Right renal cortex interstitium (tissue), 3 donors: ENCODE measurements at places on chromosomes 12 and 14.

GRCh38 chr14:61567838-61568571, 127.3 kb upstream of the HIF1A start:
- DNase-seq: no peak

GRCh38 chr12:69816082-69816481, 8.9 kb upstream of the MYRFL start:
- no peak for DNase-seq

DNA sequence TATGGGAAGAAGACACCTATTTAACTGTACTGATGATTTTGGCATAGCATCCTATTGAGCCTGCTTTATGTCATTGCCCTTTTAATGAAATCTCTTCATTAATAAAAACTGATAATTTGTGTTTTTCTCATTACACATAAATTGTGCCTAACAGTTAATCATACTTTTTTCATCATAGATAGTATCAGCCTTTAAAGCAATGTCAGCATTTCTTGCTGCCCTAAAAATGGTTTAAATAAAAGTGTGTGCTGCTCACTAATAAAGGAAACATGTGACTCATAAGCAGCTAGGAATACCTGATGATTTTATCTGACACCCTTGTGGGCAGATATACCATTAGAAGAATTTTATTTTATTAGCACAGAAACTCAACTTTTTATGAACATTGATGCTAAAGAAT, 26.7 kb downstream of the TBK1 start:
- no peak for DNase-seq

GRCh38 chr12:25585662-25586061, 32.6 kb upstream of the LMNTD1 start:
- DNase-seq: no peak

- no peak for DNase-seq
Measured at GRCh38 chr12:52298677-52299190, 7.4 kb upstream of the KRT81 start.

- DNase-seq: no peak
Measured at GRCh38 chr12:62714774-62715721, 219.9 kb downstream of the PPM1H start.

- no peak for DNase-seq
Measured at GRCh38 chr12:106837782-106838181, 63.3 kb downstream of the RIC8B start.

DNA sequence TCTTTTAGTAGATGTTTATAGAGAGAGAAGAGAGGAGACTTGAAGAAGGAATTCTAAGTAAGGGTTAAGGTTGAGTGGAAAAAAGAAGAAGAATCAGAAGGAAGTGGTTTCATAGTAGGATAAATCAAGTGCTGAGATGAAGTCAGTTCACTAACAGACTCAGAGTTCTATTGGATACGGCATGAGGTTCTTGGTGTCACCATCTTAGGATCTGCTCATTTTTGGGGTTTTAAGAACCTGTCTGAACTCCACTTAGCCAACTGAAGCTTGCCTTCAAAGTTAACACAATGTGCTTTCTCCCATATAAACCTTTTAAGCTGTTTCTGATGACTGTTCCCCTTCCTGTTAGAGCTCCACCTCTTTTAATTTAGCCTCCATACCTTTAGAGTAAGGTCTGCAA, 152.6 kb downstream of the PRKCH start:
- no peak for DNase-seq

GRCh38 chr14:27049701-27050100, 451.9 kb upstream of the NOVA1 start:
- peak; percentile 36 for DNase-seq

DNA sequence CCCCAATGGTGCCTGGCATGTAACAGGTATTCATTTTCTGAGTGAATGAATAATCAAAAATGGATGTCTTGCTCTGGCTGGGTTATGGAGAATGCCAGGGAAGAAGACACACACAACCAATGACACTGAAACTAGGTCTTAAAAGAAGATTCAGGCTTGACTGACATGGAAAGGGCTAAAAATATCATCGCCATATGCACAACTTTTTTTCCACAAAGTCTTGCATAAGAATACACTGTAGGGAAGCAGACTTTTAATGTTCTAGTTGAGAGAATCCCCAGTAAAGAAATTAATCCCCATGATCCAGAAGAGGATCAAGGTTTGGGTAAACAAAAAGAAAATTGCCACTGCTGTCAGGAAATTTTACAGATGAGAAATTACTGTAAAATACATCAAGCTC, 116.4 kb downstream of the SLC2A13 start:
- DNase-seq: no peak

GRCh38 chr12:51784688-51785087, 63.8 kb downstream of the FIGNL2 start:
- DNase-seq: no peak

DNA sequence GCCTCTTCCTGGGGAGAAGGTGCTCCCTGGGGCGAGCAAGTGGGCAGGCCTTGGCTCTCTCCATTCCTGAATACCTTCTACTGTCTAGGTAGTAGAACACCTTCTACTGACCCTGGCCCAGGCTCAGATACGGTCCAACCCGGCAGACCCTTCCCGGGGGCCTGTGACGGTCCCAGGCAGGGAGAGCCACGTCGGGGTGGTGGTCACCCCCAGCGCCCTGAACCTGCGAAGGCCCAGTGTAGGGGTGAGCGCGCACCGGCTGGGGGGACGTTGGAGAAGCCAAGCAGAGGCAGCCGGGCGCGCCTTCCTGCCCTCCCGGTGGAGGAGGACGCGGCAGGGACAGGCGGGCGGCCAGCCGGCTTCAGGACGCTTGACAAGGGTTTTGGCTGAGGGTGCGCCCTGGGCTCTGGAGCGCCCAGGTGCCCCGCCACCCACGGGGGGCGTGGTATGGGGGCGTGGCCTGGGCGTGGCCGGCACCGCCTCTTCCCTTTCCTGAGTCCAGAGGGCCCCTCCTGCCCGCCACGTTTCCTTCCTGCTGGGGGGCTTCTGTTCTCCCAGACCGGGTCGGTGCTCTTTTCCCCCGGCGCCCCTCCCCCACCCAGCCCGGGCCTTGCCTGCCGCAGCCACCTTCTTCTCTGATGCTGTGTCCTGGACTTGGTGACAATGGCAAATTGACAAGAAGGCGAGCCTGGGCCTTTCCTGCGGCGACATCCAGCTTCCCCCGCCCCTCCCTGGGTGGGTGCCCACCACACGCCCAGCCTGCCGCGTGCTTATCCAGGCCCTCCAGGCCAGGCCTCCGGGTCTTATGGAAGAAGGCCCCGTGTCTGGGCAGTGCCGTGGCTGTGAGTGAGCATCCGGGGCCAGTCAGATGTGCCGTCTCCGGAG, 24.5 kb upstream of the PPP1R13B start:
- no peak for DNase-seq

DNA sequence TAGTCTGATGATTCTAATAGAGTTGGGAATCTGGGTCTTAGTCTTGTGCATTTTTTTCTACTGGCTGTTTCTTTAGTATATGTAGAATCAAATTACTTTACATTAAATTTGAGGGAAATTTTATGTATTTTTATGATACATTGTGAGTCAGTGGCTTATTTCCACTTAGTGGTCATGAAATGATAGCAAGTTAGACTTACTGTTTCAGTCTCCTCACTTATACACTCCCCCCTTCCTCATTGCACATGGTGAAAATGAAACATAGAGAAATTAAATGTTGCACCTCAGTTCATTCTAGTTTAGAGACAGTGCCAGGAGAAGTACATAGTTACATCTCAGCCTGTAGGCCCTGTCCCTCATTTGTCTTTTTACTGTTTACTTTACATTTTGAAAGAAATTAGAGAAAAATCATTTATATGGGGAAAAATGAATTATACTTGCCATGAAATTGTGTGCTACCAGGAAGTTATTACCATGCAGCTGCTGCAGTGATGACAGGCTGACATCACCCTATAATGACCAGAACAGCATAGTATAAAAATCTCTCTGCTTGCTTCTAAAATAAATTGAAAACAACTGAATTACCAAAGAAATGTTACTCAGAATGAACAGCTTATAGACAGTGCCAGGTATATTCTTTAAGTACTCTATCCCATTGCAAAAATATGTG, 113.2 kb downstream of the TRMT5 start:
- DNase-seq: no peak
